ENCODE measurements at places on chromosomes 3 and 15.

- DNase-seq, result no peak
Observed at GRCh38 chr3:173690542-173691180, 293.1 kb downstream of the NLGN1 start.

- DNase-seq, result no peak
Observed at GRCh38 chr3:111173328-111173900, 101.8 kb downstream of the NECTIN3 start.

GRCh38 chr3:42661593-42662022, 8.1 kb downstream of the ZBTB47 start:
- DNase-seq, result no peak

GRCh38 chr3:39189959-39190269, 2.5 kb downstream of the XIRP1 start:
- peak; percentile 5 for DNase-seq

DNA sequence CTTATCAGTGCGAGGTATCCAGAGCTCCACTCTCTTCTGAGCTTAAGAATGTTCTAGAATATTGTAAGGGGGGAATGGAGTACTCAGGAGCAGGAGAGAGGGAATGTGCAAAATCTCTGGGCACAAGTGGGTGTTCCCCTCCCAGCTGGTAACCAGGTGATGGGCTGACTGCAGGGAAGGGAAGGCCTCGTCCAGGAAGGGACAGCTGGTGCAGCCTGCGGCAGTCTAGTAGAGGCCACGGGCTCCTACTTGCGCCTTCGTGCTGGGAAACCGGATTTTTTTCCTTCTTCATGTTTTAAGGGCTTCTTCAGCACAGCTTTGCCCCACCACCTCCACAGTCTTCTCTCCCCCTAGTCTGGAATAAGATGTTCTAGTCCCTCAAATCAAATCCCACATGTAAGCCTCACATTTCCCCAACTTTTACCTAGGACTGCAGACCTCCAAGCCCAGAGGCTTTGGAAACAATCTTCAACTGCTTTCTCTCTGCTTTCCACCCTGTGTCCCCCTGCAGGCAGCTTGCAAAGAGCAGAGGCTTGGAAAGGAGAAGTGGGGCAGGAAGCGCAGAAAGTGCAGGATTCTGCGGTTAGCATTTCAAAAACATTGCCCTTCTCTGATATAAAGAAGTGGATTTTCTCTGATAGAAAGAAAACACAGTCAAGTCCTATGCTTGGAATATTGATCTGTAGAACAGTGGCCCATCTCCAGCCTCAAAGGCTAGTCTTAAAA, 11.9 kb upstream of the CGNL1 start:
- DNase-seq, result no peak

DNA sequence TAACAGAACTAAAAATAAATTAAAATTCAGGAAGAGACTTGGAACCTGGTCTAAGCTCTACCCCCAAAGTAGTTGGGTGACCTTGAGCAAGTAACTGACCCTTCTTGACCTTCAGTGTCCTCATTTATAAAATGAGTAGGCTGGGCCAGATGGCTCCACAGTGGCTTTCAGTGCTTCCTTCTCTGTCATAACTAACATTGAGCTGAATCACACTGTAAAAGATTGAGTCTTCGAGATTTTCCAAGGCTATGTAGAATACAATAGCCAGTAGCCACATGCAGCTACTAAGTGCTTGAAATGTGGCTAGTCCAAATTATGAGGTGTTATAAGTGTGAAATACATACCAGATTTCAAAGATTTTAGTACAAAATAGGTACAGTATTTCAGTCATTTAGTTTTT, 313.3 kb downstream of the MECOM start:
- DNase-seq, result no peak

- DNase-seq, result no peak
Observed at GRCh38 chr15:60795471-60795870, 316.5 kb upstream of the ICE2 start.

DNA sequence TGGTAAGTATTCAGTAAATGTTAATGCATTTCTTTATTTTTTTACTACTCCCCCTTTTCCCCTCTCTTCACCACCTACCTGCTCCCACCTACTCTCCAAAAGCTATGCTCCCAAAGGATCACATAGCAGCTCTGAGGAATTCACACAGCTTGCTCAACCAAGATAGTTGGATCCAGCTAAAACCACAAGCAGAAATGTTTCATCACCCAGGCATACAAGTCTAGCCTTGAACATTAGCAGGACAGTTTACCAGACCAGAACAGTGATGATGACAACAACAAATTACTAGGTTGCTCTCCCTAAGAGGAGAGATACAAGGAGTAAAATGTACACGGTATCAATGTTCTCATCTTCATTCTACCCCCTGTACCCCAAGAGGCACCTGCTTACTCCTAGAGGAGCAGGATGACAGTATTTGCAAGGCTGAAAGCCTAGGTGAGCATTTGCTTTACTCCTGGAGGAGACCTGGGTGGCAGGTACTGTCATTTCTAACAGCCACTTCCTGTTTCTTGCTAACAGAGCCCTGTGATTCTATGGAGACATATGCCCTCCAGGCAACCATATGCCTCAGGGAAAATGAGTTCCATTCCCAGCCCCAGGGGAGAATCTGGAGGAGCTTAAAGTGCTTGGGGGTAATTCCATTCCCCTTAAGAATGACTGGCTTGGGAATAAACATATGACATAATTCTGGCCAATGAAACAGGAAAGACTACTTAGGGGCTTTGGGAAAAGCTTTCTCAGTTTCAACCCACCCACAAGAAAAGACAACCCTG, 237.5 kb downstream of the NTRK3 start:
- no peak for DNase-seq

DNA sequence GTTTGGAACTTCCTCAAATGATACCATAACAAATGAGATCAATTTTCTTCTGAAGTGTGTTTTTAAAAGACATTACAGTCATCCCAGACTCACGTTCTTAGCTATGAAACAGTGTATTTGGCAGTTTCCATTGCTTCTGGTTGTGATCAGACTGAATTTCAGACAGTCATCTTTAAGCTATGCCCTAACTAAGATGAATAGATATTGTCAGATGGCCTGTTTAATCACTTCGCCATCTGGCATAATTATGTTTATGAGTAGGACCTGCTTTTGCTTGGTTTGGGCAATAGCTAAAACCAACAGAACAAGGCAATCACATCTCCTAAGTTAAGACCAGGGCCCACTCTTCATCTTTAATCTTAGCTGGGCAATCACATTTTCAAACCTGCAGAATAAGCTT, 313.1 kb downstream of the SV2B start:
- DNase-seq, result no peak

DNA sequence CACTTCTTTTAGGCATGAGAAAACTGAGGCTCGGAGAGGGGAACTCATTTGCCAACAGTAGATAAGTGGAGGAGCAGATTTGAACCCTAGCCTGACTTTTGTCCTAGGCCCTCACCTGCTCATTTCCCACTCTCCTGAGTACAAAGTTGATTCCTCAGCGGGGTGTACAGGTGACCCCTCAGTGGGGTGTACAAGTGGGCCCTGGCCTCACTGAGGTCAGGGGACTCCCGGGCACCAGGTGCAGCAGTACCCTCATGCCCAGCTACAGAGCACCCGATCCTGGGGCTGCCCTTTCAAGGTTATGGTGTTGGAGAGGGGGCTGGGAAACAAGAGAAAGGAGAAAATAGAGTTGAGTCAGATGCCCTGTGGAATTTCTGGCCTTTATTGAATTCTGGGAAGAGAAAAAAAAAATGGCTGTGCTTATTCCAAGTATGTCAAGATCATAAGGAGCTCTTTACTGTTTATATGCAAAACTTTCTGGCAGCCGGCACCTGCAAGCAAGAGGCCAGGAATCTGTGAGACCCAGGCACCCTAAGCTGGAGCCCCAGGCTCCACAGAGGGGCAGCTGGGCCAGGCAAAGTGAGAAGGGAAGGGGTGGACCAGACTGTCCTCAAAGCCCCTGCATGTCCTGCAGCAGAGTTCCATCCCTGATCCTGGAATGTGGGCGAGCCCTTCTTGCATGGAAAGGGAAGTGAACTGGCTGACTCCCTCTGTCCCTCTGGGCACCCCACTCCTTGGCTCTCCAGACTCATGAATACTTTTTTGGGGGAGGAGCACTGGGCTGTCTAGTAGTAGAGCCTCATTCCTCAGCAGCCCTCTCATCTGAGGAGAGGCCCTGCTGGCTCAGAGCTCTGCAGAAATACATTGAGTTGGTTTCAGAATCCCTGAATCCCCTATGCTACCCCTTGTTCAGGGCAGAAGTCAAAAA, 43.1 kb downstream of the AMOTL2 start:
- DNase-seq, result no peak

GRCh38 chr3:44987332-44987731, 11.3 kb downstream of the EXOSC7 start:
- no peak for DNase-seq

- peak; percentile 7 for DNase-seq
Observed at GRCh38 chr15:101578443-101578894, 73.7 kb downstream of the TM2D3 start.

DNA sequence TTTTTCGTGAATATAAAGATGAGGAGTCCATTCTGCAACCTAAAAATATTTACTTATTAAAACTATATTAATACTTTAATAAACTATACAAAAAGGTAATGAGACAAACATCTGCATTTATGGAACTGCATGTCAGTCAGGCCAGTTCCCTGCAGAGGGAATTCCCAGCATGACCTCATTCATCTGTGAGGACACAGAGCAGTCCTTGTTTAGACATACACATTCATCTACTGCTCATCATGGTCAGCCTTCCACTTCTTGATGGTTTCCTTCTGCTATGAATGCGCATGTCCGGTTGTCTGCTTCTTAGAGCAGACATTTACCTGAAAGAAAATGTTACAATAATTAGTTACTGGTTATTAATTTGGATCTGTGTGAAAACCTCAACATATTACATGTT, 3.3 kb upstream of the ACTR8 start:
- DNase-seq, result no peak

DNA sequence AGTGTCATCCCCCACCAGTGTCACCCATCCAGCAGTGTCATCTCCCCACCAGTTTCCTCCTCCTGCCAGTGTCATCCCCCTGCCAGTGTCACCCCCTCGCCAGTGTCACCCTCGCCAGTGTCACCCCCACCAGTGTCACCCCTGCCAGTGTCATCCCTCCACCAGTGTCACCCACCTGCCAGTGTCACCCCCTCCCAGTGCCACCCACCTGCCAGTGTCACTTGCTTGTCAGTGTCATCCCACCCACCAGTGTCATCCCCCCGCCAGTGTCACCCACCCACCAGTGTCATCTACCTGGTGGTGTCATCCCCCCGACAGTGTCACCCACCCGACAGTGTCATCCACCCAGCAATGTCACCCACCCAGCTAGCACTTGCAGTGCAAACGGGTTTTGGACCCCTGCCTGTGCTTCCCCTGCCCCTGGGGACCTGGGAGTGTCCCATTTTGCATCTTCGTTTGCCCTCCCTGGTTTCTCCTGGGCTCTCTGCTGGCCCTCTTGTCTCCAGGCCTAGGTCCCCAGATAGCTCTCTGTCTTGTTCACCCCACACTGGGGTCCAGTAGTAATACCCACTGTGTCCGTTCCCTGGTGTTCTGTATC, 99.8 kb upstream of the PRR20G start:
- DNase-seq, result no peak

DNA sequence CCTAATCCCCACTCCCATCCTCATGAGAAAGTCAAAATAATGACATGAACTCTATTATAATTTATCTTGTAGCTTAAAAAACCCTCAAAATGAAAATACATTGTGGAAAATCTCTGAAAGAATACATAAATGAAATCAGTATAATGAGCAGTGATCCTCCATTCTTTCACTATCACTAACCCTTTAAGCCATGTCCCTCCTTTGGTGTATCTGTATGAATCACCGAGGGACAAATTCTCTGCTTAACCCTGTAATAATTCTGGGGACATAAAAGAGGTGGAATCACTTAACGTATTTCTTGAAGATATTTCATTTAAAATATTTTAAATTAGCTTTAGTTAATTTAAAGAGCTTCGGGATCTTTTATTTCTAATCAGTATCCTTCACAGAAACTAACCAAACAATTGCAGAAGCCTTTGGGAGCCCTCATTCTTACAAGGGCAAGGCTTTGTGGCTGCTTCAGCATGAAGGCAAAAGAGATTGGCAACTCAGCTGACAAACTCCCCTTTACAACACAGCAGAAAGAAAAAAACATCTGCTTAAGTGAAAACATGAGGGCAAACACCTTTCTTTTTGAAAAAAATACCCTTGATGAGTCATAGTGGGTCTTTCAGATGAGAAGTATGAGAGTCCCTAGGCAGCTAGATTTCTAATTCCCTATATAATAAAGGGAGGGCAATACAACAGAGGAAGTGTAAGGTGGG, 44.0 kb upstream of the ALCAM start:
- no peak for DNase-seq

DNA sequence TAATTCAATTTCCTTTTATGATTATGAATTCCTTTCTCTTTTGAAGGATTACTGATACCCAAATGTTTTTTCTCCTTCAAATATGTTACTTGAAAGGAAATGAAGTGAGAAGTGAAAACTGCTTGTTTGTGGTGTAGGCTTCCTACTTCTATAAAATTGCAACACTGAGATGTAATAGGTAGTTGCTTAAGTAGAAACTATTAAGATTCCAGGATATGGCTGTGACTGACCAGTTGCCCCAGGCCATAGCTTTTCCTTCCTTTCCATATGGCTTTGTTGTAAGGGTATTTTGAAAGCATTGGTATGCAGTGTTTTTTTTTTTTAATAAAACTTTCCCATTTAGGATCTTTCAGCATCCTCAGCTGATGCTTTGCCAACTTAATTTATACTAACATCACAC, 28.5 kb downstream of the DNAJC13 start:
- no peak for DNase-seq

- DNase-seq, result no peak
Observed at GRCh38 chr15:27741226-27741860, 357.8 kb downstream of the OCA2 start.

- DNase-seq, result no peak
Observed at GRCh38 chr15:82530606-82531379, 9.5 kb downstream of the RPS17 start.

DNA sequence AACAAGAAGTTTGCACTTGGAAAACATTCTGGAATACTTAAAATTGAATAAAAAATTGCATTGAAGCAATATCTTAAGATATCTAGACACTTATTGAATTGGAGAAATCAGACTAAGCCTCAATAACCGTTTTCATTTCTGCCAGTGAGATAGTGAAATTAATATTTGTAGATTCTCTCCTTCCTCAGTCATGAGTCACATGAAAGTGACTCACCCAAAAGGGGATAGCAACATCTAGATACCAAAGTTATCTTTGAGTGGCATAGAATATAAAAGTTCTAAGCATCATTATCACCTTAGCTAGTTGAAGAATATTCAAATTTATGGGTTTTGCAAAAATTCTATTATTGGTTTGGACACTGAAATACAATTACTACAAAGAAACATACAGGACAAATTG, 614.8 kb upstream of the ZNF717 start:
- no peak for DNase-seq

GRCh38 chr15:89052474-89052873, 35.8 kb upstream of the ABHD2 start:
- no peak for DNase-seq

Data from NCI-H1930 (cell line).